ENCODE measurements at places on chromosomes 2 and 18.

- no peak for DNase-seq
These were observed 90.8 kb downstream of the EPAS1 start for GRCh38 chr2:46387886-46388515.

- no peak for DNase-seq
These were observed 435.9 kb downstream of the DCDC2C start for GRCh38 chr2:4139316-4139715.

- DNase-seq: no peak
These were observed 1018.9 kb upstream of the ZEB2 start for GRCh38 chr2:145538661-145539350.

GRCh38 chr2:154161286-154161685, 289.6 kb downstream of the GALNT13 start:
- DNase-seq: no peak

DNA sequence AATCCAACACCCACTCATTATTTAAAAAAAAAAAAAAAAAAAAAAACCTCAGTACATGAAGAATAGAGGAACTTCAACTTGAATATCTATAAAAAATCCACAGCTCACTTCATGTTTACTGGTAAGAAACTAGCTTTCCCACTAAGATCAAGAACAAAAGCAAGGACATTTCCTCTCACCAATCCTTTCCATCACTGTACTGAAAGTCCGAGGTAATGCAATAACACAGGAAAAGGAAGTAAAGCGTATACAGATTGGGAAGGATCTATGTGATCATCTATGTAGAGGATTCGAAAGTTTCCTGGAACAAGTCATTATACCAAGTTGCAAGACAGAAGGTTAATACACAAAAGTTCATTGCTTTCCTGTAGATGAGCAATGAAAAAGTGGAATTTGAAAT, 63.2 kb downstream of the ROCK2 start:
- no peak for DNase-seq

DNA sequence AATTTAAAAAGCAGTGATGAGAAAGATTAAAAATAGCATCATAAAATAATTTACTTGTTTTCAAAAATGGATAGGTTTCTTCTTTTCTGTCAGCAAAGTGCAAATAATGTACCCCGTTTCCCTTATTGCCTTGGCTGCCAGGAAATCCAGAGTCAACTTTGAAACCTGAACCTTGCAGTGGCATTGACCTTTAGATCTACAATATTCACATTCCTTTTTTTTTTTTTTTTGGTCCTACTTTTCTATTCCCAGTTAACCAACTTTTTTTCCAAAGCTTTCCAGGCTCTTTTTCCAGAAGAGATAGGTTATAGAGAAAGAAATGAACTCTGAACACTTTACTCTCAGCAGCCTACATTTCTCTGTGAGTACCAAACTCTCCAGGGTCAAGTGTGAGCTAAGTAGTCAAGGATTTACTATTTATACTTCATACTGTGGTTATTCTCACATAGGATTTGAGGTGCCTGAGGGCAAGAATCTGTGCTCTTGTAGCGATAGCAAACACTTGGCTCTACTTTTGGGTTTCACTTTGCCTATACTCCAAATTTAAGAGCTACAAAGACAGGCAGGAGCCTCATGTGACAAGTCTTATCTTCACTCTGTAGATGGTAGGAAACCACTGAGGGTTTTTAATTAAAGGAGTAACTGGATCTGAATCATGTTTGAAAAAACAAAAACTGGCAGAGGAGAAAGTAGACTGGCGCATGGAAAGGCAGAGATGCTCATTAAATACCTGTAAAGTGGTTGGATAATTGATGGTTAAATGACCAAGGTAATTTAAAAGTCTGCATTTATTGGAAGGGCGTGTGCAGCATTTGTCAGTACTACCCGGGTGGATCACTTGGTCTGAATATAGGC, 63.2 kb upstream of the TMEM17 start:
- no peak for DNase-seq

DNA sequence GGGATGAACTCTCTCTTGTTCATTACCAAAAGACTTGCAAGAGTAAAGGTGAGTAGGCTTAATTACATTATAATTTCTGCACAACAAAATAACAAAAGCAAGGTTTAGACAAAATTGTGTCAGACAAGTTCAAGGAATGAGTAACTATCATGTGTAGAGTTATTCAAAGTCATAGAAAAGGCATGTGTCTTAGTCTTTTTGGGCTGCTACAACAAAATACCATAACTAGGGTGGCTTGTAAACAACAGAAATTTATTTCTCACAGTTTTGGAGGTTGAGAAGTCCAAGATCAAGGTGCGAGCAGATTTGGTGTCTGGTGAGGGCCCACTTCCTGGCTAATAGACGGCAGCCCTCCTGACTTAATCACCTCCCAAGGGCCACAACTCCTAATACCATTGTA, 37.6 kb downstream of the IL1R2 start:
- no peak for DNase-seq

GRCh38 chr18:38322206-38322605, 756.6 kb upstream of the CELF4 start:
- DNase-seq: no peak

DNA sequence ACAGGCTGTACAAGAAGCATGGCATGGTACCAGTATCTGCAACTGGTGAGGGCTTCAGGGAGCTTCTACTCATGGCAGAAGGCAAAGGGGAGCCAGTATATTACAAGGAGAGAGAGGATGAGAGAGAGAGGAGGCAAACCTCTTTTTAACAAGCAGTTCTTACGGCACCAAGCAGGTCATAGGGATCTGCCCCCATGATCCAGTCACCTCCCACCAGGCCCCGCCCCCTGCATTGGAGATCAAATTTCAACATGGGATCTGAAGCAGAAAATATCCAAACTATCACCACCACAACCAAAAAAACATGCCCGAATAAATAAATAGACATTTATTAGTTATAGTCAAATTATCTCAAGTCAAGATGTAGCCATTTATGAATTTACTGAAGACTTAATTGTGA, 14.5 kb upstream of the SLC35F5 start:
- DNase-seq: no peak

- DNase-seq: no peak
These were observed 8.5 kb upstream of the CXCR4 start for GRCh38 chr2:136126421-136126926.

DNA sequence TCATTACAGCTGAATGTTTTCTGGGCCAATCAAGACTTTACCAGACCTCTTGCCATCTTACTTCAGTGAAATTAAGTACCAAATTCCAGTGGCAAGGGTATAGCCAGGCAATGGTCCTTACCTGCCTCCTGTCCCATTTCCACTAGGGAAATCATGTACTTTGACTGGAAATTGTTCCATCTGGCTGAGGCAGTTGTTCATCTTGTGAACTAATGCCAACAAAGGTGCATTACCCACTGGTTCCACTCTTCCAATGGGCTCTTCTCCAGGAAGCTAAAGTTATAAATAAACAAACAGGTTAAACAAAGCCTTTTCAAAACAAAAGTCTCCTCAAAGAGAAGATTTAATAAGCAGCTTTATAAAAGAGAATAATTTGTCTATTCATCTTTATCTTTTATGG, 80.7 kb upstream of the DNER start:
- DNase-seq: no peak

GRCh38 chr18:70907673-70908072, 618.8 kb downstream of the SOCS6 start:
- no peak for DNase-seq

DNA sequence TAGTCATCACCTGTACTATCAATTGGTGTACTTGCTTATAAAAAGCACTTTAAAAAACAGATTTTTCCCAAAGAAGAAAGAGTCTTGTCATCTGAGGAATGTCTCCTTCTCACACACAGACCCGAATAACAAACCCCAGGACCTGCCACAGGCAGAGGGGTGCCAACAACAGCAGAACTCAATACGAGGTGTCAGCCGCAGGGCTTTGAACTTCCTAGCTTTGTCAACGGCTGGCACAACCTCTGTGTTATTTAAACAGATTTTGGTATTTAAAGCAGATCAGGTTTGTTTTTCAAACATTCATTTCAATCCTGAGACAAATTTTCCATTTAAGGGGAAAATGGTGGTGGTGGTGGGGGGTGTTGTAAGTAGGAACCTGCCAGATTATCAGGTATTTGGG, 138.4 kb upstream of the RIOK3 start:
- DNase-seq: no peak

GRCh38 chr2:127191331-127192219, 28.5 kb downstream of the CYP27C1 start:
- DNase-seq: no peak

DNA sequence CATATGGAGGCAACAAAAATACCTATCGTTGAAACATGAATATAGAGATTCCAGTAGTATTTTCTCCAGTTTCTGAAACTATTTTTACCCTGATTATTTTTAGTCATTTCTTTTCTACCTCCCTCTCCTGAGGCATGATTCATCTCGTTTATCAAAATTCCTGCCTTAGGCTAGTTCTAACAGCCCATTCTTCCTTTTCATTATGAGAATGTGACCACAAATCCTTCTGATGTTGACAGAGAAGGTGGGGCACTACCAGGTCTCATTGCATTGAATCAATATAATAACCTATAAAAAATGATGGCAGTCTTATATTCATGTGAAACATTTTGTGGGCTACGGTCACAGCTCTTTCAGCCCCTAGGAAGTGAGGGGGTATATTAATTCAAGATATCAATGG, 406.5 kb upstream of the UBE2E3 start:
- no peak for DNase-seq

DNA sequence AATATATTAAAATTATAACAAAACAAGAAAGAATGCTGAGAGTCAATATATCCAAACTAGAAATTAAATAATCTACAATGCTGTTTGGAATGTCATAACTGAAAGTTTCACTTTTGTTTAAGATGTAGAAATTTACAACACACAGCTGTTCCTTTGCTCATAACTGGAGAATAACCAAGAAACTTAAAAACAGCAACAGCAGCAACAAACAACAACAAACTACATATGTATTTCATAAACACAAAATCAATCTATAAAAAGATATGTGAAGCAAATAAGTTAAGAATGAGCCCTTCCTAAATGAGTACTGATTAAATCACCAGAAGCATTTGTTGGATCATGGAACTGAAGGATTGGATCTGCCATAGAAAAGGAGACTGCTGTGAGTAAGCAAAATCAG, 456.5 kb upstream of the ZNF804A start:
- no peak for DNase-seq

DNA sequence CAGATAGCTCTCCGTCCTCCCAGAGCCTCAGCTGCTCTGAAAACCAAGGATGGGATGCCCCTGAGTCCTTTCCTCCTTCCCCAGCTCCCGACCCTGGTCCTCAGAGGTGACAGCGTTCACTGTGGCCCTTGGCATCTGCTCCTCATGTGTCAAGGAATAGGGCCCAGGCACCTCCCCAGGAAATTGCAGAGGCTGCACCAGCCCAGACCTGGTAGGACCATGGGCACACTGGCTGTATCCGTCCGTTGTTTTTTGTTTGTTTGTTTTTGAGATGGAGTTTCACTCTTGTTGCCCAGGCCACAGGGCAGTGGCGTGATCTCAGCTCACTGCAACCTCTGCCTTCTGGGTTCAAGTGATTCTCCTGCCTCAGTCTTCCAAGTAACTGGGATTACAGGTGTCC, 37.5 kb upstream of the SLC66A3 start:
- DNase-seq: no peak

DNA sequence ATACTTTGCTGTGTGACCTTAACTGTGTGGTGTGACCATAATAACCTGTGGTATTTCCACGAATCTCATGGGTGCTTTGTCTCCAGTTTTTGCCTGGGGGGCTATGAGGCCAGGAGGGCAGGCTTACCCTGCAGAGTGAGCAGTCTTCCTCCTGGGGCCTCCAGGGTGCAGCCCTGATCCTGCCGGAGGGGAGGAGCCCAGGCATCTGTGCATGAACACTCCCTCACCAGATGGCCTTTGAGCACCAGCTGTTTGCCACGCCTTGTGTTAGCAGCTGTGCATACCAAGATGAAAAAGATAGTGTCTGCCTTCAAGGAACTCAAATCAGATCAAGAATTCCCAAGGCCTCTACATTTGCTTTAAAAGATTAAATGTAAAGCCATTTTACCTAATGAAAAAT, 75.0 kb upstream of the RBM44 start:
- no peak for DNase-seq

DNA sequence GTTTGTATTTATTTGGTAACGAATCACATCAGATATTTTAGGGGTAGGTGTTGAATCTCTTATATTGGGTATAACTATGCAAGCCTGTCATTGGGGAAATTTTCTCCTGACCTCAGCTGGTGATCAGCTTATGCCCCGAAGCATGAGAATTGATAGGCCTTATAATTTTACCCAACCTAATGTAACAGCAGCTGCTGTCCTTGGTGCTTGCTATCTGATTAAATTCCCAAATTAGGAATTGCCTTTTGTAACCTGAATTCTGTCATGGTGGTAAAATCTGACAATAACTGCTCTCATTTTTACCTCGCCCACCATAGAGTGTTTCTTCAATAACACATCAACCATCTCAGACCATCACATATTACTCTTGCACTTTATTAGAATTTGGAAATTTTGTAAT, 1542.6 kb upstream of the PIK3C3 start:
- DNase-seq: no peak

GRCh38 chr18:21439431-21439846, 161.1 kb downstream of the ESCO1 start:
- no peak for DNase-seq

- no peak for DNase-seq
These were observed 130.1 kb upstream of the DAPL1 start for GRCh38 chr2:158664987-158665386.

DNA sequence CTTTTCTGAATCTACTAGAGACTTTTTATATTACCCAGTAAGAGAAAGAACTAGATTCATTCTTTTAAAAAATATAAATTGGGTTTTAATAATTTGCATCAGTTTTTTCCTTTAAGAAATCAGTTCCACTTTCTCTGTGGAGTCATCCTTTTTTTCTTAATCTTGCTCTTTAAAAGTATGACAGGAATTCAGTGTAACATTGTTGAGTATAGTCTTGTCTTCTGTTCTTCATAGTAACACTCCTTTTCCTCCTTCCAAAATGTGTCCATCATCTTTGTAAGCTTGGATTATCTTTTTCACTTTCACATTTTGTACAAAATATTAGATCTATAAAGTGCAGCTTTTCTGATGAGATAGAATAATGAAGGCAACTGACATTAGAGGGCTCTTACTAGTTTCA, 135.4 kb downstream of the HAUS1 start:
- no peak for DNase-seq

DNA sequence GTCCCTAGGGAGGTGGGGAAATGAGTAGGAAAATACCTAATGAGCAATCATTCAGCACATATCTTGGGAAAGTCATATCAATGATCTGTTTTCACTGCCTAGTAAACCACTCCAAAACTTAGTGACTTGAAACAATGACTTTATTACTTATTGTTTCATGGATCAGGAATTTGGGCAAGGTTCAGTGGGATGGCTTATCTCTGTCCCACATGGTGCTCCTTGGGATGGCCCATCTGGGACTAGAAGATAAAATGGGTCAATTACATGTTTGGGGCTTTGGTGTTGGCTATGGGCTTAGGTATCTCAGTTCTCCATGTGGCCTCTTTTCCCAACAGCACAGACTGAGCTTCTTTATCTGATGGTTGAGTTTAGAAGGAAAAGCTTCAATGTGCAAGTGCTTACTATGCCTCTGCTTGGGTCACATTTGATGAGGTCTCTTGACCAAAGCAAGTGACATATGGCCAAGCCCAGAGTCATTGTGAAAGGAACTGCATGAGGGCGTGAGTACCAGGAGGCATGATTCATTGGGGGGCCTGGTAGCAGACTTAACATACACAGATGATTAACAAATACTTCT, 218.1 kb upstream of the TNP1 start:
- DNase-seq: no peak

GRCh38 chr2:158745067-158745865, 49.9 kb upstream of the DAPL1 start:
- no peak for DNase-seq
